ENCODE measurements at places on chromosomes 5 and 9.
A peak's percentile ranks its signal among the peaks of the same experiment; 100 is the strongest.

GRCh38 chr5:142322747-142323479 is 1.9 kb downstream of the SPRY4 start:
- no peak for DNase-seq

DNA sequence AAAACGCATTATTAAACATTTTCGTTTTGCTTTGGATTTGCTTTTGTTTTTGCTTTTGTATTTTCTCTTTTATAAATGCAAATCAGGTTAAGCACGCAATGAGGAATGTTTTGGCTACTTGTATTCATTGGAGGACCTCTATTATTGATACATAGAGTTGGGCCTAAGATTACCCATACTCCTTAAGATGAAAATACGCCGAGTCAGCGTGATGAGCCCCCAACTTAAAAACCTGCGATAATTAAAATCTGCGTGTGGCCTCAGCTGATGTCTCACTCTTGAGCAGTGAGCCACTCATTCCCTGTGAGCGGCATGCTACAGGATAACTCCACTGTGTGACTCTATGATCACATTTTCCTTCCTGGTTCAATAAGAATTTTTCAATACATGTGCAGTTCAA is 518.3 kb downstream of the IRX1 start:
- DNase-seq, result no peak

DNA sequence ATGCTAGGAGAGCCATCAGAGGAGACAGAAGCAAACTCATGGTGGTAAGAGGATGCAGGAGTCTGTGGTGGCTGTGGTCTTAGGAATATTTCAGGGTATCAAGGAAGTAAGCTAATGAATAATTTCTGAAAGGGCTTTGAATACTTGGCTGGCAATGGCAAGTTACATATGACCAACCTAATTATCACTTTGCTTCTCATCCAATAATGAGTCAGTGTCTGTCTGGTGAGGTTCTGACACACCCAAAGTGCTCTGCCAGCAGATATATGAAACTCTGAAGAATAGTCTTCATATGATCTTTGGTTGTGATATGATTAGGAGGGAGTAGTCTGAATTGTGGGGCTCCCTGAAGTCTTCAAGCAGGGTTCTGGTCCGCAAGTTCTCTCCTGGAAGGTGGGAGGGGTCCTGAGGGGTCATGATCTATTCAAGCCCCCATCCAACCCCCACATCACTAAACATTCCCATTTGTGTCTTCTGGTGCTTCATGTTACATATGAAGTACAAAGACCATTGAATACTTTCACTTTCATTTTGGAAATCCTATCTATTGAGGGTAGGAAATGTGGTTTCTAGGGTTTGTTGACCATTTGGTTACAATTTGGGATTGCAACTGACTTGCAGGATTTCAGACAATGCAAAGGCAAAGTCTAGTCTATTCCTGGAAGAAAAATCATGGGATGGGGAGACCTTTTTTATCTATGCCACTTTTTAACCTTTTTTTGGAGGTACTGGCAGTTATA is 199.9 kb upstream of the CDKN2B start:
- DNase-seq, result no peak

DNA sequence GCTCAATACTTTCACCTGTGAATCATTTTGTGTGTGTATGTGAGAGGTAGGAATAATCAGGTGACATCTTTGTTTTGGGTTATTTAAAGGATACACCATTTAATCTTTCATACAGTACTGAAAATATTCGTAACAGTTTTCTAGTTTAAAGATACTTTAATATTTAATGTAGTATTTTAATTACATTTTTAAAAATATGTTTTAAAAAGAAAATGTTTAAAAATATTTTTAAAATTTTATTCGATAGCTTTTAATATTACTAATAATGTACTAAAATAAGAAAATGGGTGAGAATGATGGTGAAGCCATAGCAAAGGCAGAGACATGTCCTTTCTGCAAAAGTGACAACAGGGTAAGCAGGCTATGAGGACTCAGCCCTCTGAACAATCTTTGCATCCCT is 56.3 kb upstream of the MEF2C start:
- no peak for DNase-seq

- DNase-seq, result no peak
Measured at GRCh38 chr5:92687821-92688722, 892.9 kb downstream of the NR2F1-AS1 start.

DNA sequence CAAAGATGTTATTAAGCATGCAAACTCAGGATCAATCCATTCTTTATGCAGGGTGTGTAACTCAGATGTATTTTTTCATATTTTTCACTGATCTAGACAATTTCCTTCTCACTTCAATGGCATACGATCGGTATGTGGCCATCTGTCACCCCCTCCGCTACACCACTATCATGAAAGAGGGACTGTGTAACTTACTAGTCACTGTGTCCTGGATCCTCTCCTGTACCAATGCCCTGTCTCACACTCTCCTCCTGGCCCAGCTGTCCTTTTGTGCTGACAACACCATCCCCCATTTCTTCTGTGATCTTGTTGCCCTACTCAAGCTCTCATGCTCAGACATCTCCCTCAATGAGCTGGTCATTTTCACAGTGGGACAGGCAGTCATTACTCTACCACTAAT is 435 bp downstream of the OR1J4 start:
- no peak for DNase-seq

DNA sequence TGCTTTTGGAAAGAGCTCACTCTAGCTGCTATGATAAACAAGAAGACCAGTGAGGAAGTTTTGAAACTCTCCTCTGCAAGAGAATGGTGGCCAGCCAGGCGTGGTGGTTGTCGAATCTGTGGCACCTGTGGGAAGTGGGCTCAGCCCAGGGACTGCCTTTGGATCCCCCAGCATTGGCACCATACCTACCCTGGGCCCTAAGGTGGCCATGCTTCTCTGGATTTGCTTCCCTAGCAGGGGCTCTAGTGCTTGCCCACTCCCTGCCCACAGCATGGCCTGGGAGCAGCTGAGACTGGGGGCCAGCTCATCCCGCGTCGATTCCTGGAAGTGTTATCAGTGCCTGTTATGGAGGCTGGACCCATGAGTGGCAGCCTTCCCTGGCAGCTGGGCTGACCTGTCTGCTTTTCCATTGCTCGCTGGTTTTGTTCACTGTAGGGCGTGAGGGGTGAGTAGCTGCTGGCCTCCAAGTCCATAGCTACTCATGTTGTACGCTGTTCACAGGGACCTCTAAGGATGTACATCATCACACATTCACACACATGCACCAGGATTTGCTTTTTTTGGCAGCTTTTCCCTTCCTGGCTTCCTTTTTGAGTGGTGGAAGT is 2.3 kb downstream of the SLC22A4 start:
- DNase-seq, result no peak

GRCh38 chr5:139847790-139848507 is 52.3 kb downstream of the PSD2 start:
- no peak for DNase-seq

DNA sequence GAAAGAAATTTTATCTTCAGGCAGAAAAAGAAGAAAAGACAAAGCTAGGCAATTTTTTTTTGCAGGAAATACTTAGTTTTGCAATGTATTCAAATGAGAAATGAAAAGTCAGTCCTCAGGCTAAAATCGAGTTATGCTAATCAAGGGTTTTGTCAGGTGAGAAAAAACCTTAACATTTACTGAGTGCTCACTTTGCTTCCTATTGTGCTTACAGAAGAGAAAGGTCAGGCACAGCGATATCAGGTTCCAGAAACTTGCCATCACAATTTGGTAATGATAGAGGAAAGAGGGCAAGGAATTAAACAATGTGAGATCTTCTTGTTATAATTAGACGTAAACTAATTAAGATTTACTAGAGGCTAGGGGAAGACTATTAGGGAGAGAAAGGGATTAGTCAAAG is 431.7 kb upstream of the CTNND2 start:
- DNase-seq, result no peak

GRCh38 chr5:157026789-157027424 is 32.0 kb downstream of the HAVCR1 start:
- DNase-seq, result no peak

- DNase-seq, result no peak
Measured at GRCh38 chr5:113132564-113132963, 156.0 kb downstream of the DCP2 start.

DNA sequence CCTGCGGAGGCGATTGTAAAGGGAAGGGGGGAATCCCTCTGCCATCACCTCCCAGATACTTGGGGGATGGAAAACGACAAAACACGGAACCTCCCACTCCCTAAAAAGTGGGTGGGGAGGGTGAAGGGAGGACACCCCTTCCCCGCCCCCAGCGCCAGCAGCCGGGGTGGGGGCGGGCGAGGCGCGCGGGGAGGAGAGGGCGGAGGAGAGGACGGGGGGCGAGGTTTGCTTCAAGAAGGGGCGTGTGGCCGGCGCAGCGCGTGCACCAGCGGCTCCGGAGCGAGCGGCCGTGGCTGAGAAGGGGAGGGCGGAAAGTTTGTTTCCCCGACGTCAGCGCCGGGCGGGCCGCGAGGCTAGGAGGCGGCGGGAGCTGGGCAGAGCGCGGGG is at the start of gene PRRX2:
PRRX2 (plus strand) TSS at position 259 of the 387 bp plus-strand sequence. CDS start 221 bp downstream, outside the sequence.
- DNase-seq, result no peak

DNA sequence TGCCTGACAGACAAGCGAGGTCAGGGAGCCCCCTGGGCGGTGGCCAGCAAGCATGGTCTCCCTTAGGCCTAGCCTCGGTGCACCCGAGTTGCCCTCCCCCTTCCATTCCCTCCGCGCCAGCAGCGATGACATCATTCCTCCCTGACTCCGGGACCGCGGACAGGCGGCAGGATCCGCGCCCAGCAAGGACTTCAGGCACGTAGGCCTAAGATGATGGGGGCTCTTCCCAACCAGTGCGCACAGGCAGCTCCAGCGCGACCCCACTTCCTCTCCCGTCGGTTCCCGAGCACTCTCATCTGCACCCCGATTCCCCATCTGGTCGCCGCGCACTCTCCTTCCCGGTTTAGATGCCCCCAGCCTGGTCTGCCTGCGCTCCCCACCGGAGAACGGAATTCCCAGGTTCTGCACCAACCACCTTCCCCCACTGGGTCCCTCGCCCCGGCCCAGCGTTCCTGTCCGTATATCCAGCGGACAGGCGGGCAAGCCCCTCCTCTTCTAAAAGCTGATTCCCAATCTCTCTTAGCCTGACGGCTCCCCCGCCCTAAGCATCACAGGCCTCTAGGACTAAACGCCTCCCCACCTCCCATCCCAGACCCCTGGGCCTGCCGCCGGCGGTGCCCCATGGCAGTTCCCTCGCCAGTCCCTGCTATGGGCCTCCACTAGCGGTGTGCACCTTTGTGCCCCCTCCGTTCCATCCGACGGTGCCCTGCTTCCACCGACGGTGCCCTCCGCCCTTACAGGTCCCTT is 931 bp downstream of the FAM219A start:
- DNase-seq, result peak; percentile 28

- no peak for DNase-seq
Measured at GRCh38 chr9:14159440-14160216, 154.3 kb downstream of the NFIB start.

- no peak for DNase-seq
Measured at GRCh38 chr9:128247226-128247803, 28.5 kb downstream of the GOLGA2 start.

DNA sequence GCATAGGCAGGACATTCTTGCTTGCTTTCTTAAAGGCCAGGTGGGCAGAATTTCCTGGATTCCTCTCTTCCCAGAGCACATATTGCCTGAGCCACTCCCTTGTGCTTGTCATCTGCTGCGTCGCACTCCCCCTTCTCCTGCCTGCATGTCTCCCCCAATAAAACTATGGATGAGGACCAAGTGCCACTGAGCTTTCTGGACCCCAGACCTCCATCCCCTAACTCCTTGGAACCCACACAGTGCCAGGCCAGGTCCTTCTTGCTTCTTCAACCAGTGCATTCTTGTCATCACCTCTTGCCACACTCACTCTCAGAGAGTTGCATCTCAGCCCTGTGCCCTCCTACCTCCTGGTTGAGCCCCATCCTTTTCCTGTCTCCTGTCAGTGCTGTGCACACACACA is 157.9 kb upstream of the PANK3 start:
- no peak for DNase-seq

DNA sequence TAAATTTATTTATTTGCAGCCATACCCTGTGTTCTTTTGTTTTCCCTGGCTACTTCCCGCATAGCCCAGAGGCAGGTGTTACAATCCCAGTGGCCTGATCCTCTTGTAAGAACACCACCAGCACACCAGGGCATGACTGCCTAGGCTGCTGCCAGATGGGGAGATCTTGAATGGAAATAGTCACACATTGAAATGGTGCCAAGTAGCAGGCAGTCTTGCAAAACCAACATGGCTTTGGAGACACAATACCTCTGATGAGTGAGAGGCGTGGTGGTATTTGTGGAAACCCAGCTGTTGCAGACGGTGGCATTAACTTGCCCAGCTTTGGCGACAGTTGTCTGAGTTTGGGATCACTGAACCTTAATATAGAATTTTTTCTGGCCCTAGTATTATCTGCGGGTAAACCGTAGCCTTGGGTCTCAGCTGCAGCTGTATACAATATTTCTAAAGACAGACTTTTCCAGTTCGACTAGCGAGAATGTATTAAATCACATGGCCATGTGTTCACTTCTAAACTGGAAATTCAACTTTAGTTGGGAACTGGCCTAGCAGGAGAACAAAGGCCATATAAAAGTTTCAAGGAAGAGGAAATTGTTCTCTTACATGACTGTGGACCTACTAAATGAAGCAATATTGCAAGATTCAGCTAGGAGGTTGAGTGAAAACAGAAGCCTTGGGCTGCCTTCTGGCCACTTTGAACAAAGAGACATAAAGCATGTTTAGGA is 277.0 kb downstream of the SMARCA2 start:
- DNase-seq, result no peak

- DNase-seq, result no peak
Measured at GRCh38 chr5:168674893-168675482, 95.8 kb upstream of the PANK3 start.

- DNase-seq, result no peak
Measured at GRCh38 chr5:125323613-125324012, 577.2 kb upstream of the ZNF608 start.

- DNase-seq, result no peak
Measured at GRCh38 chr5:105885266-105885665, 1785.5 kb downstream of the EFNA5 start.

GRCh38 chr9:89347651-89348050 is 29.4 kb downstream of the SECISBP2 start:
- no peak for DNase-seq

- no peak for DNase-seq
Measured at GRCh38 chr9:14993061-14993800, 83.0 kb upstream of the FREM1 start.

- DNase-seq, result no peak
Measured at GRCh38 chr9:34687276-34688030, 3.6 kb downstream of the CCL19 start.

DNA sequence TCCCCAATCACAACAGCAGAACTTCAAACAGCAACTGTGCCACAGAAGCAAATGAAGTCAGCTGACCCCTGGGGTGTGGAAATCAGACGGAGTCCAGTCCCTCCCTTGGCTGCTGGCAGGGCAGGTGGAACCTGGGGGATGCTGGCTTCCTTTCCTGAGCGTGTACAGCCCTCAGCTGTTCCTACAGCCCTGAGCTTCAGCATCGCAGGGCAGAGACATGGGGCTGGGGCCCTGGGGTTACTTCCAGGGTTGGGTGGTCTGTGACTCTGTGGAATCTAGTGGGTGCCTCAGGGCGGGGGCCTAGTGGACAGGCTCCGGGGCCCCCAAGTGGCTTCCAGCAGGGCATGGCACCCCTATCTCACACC is 7.3 kb upstream of the RXRA start:
- no peak for DNase-seq

All from D721Med (cell line).